ENCODE measurements at places on chromosomes 4 and X. TPM values are rescaled to one million over a fixed set of nuclear protein-coding genes. Genes with fewer than 3 reads are reported as not detected.

The RHOXF2 gene
- total RNA-seq: not detected

The BTK gene
- not detected for total RNA-seq

The SOX3 gene
- total RNA-seq: not detected

The FRMPD4 gene
- total RNA-seq: 1.1 TPM

The NAP1L2 gene
- total RNA-seq: not detected

The CT45A3 gene
- not detected for total RNA-seq

The SPINK2 gene
- not detected for total RNA-seq

The PCSK1N gene
- not detected for total RNA-seq

The ADH7 gene
- not detected for total RNA-seq

The SH3D19 gene
- 27.2 TPM for total RNA-seq

The INTU gene
- 12.5 TPM for total RNA-seq

The WWC2 gene
- total RNA-seq: 28.1 TPM

The ITM2A gene
- not detected for total RNA-seq

The CXCL3 gene
- total RNA-seq: not detected

The CXCL1 gene
- total RNA-seq: not detected

The FAM184B gene
- 0.18 TPM for total RNA-seq

The PPP4R3C gene
- not detected for total RNA-seq

The SCML1 gene
- 6.7 TPM for total RNA-seq

The RNF150 gene
- 18.1 TPM for total RNA-seq

The ADGRL3 gene
- 2.5 TPM for total RNA-seq

The P2RY10 gene
- not detected for total RNA-seq

The SPP1 gene
- 0.18 TPM for total RNA-seq

The GABRG1 gene
- total RNA-seq: not detected

The SULT1B1 gene
- total RNA-seq: 0.18 TPM

The CT45A10 gene
- not detected for total RNA-seq

The REELD1 gene
- not detected for total RNA-seq

The PABPC1L2B gene
- total RNA-seq: not detected

The DUSP21 gene
- total RNA-seq: not detected

The CT47B1 gene
- total RNA-seq: not detected

The GPR34 gene
- not detected for total RNA-seq

The FAM9C gene
- total RNA-seq: not detected

The PITX2 gene
- total RNA-seq: 3.6 TPM

The NPY2R gene
- total RNA-seq: not detected

The CT83 gene
- total RNA-seq: not detected

The CHIC2 gene
- total RNA-seq: 65.0 TPM

The HEPH gene
- total RNA-seq: 23.5 TPM

The RHOXF2B gene
- total RNA-seq: not detected

The FGF5 gene
- total RNA-seq: 18.6 TPM

The MGARP gene
- total RNA-seq: 35.0 TPM

The FGD1 gene
- total RNA-seq: 2.0 TPM

The FGFBP1 gene
- total RNA-seq: not detected

The XKRX gene
- total RNA-seq: 0.90 TPM

The PFKFB1 gene
- total RNA-seq: under 0.01 TPM

The FRMD7 gene
- total RNA-seq: not detected

The SLITRK4 gene
- not detected for total RNA-seq

The PDLIM3 gene
- 11.7 TPM for total RNA-seq

The CSAG2 gene
- not detected for total RNA-seq

The GNRHR gene
- not detected for total RNA-seq

Measured in IMR-90 (cell line).